Body of pancreas (tissue), 4 donors: ENCODE measurements at places on chromosomes 11 and 22. TPM values are rescaled to one million over a fixed set of nuclear protein-coding genes. Genes with fewer than 3 reads are reported as not detected.

- no peaks in the 10 kb centered on the region for H3K36me3 ChIP-seq
- H3K27me3 ChIP-seq: no peaks in the 10 kb centered on the region
- H3K4me1 ChIP-seq: peaks cover 11% of the 10 kb centered on the region
- no peak overlapping the region for H3K27ac ChIP-seq
- no peak overlapping the region for H3K4me3 ChIP-seq
Measured at GRCh38 chr11:31487848-31488247, 21.6 kb downstream of the IMMP1L start.

- no peak overlapping the region for H3K27ac ChIP-seq
- DNase-seq: no peak
- no peaks in the 10 kb centered on the region for H3K27me3 ChIP-seq
- no peak overlapping the region for H3K4me3 ChIP-seq
- no peaks in the 10 kb centered on the region for H3K4me1 ChIP-seq
Measured at GRCh38 chr11:126797457-126798169, 203.0 kb downstream of the KIRREL3 start.

C11orf42 gene
- not detected for total RNA-seq

NCAPD3 gene
- 10.9 TPM for total RNA-seq

PISD gene
- total RNA-seq: 31.3 TPM

SELENOH gene
- total RNA-seq: 86.1 TPM
